ENCODE measurements at places on chromosomes 2 and 18.

- DNase-seq, result no peak
These were observed 573 bp downstream of the STAM2 start for GRCh38 chr2:152175012-152175367.

GRCh38 chr2:159285433-159285832 is 1.1 kb downstream of the WDSUB1 start:
- no peak for DNase-seq

DNA sequence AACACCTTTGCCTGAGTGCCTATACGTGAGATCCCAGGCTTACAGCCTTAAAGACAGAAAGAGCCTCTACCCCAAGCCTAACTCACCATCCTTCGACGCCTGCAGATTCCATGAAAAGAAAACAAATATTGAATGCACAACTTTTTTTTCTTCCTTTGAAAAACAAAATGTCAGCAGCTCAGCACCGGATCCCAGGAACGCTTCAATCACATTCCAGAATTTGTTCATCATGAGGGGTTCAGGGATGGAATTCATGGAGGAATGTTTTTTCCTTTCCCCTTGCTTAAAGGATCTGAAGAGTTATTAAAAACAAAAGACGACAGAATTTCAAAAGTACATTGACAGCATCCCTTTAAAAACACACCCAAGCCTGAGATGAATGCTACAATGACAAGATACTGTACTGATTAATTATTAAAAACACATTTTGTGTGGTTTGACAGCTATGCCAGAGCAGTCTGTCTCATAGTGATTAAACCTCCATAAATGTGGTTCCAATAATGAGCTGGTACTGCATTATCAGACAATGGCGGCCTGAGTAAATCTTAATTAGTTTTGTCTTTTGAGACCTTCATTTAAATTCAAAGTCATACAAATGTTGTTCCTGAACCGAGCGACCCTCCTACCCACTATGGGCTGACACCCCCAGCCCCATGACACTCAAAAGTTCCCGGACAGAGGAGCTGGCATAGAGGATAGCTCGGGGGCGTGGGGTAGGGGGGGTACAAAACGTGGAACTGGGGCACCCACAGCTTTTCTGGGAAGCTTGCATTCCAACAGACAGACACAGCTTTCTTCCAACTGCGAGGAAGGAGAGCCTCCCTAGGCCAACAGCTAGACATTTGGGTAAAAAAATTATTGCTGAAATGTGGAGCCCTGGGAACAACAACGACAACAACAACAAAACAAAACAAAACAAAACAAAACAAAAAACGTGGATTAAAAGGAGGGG is 227.5 kb downstream of the TTC32 start:
- DNase-seq, result no peak

GRCh38 chr2:32825291-32825712 is 121.5 kb upstream of the LTBP1 start:
- DNase-seq, result no peak

- no peak for DNase-seq
These were observed 63.8 kb downstream of the EHD3 start for GRCh38 chr2:31297751-31298150.

GRCh38 chr2:191995285-191995684 is 148.4 kb upstream of the CAVIN2 start:
- no peak for DNase-seq

- no peak for DNase-seq
These were observed 80.3 kb downstream of the VSNL1 start for GRCh38 chr2:17620841-17621240.

DNA sequence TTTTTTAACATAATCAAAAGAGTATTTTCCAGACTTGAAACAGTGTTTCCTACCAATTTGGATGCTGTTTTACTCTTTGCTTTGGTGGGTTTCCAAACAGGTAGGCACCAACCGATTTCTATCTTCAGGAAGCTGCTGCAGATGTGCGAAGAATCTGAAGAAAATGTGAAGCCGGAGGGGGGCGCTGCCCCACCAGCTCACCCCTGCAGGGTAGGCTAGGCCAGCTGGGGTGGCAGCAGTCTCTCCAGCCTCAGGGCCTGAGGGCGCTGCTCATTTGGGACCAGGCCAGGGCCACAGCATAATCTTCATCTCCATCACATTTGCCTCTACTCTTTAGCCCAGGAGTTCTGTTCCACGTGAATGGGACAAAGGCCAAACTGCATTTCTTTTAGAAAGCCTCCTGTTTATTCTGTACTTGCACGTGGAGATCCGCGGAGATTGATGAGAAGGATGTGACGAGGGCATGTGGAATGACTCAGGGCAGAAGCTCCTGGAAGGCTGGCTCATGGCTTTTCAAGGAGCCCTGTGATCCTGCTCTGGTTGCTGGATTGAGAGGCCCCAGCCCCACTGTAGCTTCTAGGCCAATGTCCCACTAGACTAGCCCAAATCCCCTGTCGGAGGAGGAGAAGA is 84.2 kb upstream of the FAM136A start:
- peak; percentile 69 for DNase-seq

GRCh38 chr2:102599486-102599885 is 19.9 kb upstream of the SLC9A2 start:
- peak; percentile 3 for DNase-seq

GRCh38 chr2:179442206-179442605 is 177.6 kb upstream of the SESTD1 start:
- no peak for DNase-seq

DNA sequence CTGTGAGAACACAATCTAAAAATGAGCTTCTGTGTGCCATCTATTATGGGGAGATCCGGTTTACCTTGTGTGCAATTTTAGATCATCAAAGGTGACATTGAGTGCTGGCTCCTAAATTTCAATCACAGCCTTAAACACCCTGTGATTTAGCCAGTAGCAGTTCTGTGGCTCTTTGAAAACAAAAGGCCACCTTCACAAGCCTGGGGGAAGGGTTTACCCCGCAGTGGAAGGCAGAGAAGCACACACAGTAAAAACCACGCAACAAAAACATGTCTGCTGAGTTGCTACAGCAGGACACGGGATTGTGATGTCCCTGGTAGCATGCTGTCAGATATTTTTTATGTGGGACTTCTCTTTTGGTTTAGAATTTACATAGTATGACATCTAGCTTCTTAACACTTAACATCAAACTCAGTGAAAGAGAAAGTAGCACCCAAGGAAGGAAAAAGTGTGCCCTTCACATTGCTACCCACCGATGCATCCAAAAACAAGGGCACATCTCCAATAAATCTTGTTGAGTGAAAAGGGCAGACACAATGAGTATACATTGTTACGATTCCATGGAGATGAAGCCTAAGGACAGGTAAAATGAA is 56.1 kb upstream of the RNF152 start:
- no peak for DNase-seq

GRCh38 chr2:145351864-145352425 is 832.0 kb upstream of the ZEB2 start:
- no peak for DNase-seq

All from GM23338 (cell line).